Activated naive CD4-positive, alpha-beta T cell treated with anti-CD3 and anti-CD28 coated beads for 36 hours (primary cell): ENCODE measurements at places on chromosomes 16 and 17. TPM values are rescaled to one million over a fixed set of nuclear protein-coding genes. Genes with fewer than 3 reads are reported as not detected.

CCL5 gene
- total RNA-seq: 1.9 TPM

HSD17B1 gene
- total RNA-seq: 0.26 TPM

DNA sequence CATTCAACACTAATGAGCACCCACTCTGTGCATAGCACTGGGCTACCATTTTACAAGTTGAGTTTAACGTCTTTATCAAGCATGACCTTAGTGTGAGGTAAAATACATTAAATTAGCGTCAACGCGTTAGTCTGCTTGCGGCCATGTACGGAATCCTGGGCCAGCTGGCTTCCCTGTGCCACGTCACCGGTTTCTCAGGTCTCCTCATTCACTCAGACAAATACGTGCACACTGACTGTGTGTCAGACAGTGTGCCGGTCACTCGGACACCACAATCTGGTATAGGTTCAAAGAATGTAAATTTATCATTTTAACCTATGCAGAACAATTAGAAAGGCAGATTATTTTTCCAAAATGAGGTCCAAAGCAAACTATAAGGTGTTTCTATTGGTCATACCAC is 21.4 kb upstream of the YWHAE start:
- no peak for DNase-seq

DNA sequence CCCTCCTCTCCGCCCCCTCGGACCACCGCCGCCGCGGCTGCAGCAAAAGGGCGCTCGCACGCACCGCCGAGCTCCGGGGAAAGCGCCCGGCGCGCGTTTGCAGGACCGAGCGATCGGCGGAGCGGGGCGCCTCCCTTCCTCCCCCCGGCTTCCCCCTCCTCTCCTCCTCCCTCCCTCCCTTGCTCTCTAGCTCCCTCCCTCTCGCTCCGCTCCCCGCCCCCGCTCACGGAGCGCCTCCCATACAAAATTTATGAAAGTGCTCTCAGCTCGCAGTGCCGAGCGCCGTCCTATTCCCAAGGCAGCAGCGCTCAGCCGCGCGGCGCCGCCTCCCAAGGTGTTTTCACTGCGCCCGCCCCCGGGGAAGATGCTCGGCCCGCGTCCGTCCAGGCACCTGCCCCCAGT is at the start of gene RTN4RL1:
RTN4RL1 (minus strand) TSS at position 115 of the 402 bp plus-strand sequence. CDS start 469 bp downstream, outside the sequence.
- DNase-seq: peak; percentile 78

TENT4B gene
- 18.4 TPM for total RNA-seq

GRCh38 chr17:80832266-80832676 is 159.4 kb upstream of the CHMP6 start:
- peak; percentile 39 for DNase-seq

- no peak for DNase-seq
These were observed 69.6 kb downstream of the BCAS3 start for GRCh38 chr17:60747069-60747808.

UTS2R gene
- not detected for total RNA-seq

WDR45B gene
- 23.2 TPM for total RNA-seq
